ENCODE measurements at places on chromosomes 1 and 21. TPM values are rescaled to one million over a fixed set of nuclear protein-coding genes. Genes with fewer than 3 reads are reported as not detected.

The AMY1B gene
- not detected for total RNA-seq

The GCSAML gene
- total RNA-seq = not detected

The TTC22 gene
- total RNA-seq = not detected

GRCh38 chr1:30901798-30902581 is 6.6 kb downstream of the SDC3 start:
- peak overlapping the region; percentile 93 for H3K27ac ChIP-seq
- no peak for DNase-seq
- H3K36me3 ChIP-seq = no peaks in the 10 kb centered on the region
- peaks cover 16% of the 10 kb centered on the region for H3K4me1 ChIP-seq
- no peaks in the 10 kb centered on the region for H3K27me3 ChIP-seq
- H3K4me3 ChIP-seq = peak overlapping the region; percentile 24

DNA sequence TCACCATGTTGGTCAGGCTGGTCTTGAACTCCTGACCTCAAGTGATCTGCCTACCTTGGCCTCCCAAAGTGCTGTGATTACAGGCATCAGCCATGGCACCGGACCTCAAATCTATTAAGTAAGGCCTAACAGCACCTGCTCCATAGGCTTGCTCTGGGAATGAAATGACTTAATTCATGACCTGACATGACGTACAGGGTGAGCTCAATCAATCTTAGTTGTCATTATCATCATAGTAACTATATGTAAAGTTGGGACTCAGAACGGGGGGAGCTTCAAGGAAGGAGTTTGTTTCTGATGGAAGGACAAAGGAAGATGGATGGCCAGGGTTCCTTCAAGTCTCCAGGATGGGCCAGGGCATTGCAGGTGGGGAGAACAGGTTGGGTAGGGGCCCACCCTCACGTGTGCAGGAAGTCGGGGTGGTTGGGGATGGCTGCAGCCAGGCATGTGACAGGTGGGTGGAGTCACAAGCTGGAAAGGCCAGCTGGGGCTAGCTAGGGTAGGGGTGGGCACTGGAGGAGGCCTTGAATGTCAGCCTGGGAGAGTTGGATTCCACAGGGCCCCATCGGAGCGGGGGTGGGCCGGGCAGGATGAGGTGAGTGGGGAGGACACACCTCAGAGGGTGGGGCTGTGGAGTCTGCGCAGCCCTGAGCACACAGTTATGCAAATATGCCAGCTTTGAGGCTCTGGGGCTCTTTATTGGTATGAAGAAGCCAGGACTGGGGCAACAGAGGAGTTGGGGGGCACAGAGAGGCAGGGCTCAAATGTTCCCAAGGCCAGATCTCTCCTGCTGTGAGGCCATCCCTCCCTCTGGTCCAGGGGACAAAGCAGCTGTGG is 9.6 kb downstream of the TRIM62 start:
- H3K27me3 ChIP-seq = no peaks in the 10 kb centered on the region
- H3K27ac ChIP-seq = no peak overlapping the region
- H3K4me1 ChIP-seq = no peaks in the 10 kb centered on the region
- no peak for DNase-seq
- H3K4me3 ChIP-seq = no peak overlapping the region
- H3K36me3 ChIP-seq = peaks cover 9% of the 10 kb centered on the region

DNA sequence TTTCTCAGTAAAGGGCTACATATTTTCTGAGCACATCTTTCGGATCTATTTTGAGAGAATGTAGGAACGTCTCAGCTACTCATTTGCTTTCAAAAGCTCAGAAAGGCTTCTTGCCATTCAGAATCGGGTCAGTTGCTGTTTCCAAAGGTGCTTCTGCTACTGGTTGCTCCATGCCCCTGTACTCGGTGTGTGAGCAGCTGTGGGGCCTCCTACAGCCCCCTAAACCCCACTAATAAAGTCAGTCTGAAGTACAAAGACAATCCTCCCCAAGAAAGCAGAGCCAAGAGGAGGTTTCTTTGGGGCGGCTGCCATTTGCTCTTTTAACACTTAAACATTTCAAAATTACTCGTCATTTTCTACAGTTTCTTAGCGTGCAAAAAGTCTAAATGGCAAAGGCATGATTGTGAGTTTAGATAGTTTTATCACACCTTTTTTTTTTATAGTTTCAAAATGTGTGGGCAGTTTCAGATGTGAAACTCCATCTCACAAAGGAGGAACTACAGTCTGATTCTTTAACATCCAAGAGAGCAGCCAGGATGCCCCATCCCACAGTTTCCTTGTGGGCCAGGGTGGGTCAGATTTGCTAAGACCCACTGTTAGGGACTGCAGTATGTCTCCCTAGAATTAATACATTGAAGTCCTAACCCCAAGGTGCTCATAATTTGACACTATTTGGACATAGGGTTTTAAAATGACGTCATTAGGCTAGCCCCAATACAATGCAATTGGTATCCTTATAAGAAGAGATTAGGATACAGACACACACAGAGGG is 4.1 kb downstream of the RUNX1 start:
- H3K4me3 ChIP-seq = no peak overlapping the region
- DNase-seq = no peak
- H3K27me3 ChIP-seq = no peaks in the 10 kb centered on the region
- no peak overlapping the region for H3K27ac ChIP-seq

- H3K4me1 ChIP-seq = peaks cover 20% of the 10 kb centered on the region
- H3K27me3 ChIP-seq = no peaks in the 10 kb centered on the region
- peaks cover 44% of the 10 kb centered on the region for H3K36me3 ChIP-seq
- H3K4me3 ChIP-seq = peak overlapping the region; percentile 85
- peak; percentile 82 for DNase-seq
Observed at GRCh38 chr21:26842974-26843932, 2.0 kb downstream of the ADAMTS1 start.

DNA sequence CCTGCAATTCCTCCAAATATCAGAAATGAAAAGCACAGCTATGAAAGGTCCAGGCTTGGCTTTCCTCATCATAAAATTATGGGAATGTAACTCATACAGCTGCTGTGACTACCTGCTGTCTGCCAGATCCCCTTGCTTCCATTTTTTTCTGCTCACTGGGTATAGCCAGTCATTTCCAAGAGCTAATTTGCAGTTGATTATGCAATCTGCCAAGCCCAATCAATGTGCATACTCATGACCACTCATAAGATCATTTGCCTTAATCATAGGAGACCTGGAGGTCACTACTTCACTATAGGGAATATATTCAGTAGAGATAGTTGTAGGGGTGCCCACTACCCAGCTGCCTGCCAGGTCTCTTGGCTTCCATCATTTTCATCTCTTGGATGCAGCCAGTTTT is 417.7 kb upstream of the ZRANB2 start:
- no peaks in the 10 kb centered on the region for H3K36me3 ChIP-seq
- H3K27ac ChIP-seq = no peak overlapping the region
- no peaks in the 10 kb centered on the region for H3K27me3 ChIP-seq
- no peaks in the 10 kb centered on the region for H3K4me1 ChIP-seq

- H3K36me3 ChIP-seq = no peaks in the 10 kb centered on the region
- H3K27me3 ChIP-seq = no peaks in the 10 kb centered on the region
- no peak overlapping the region for H3K4me3 ChIP-seq
- no peak for DNase-seq
Observed at GRCh38 chr1:178976541-178976940, 49.2 kb upstream of the FAM20B start.

DNA sequence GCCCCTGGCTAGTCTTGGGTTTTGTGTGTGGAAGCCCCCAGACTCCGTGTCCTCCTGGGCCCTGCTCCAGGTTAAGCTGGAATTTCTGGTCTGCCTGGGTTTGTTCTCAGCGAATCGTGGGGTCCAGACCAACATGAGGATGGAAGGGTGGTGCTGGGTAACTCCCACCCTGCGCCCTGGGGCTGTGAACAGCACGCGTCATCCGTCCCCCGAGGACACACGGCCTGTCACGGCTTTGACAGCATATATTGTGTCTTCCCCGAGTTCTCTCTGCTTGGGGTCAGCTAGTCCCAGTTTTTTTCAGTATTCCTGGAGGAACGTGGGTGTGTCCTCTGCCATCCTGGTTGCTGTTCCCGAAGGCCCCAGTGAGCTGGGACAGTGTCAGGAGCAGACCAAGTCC is 11.8 kb downstream of the GPR137B start:
- no peak for DNase-seq
- H3K36me3 ChIP-seq = no peaks in the 10 kb centered on the region
- H3K27ac ChIP-seq = no peak overlapping the region
- H3K4me3 ChIP-seq = no peak overlapping the region

Data from ascending aorta (tissue), 2 donors.